Kasumi-1 (cell line): ENCODE measurements at places on chromosomes 6 and 20.

GRCh38 chr6:33677143-33677660 is 34.3 kb downstream of the UQCC2 start:
- no peak for DNase-seq

GRCh38 chr6:30757261-30757904 is 13.0 kb upstream of the IER3 start:
- DNase-seq, result no peak

- DNase-seq, result no peak
Measured at GRCh38 chr20:57513199-57513598, 11.7 kb downstream of the CTCFL start.

GRCh38 chr6:148776321-148777308 is 29.8 kb downstream of the UST start:
- DNase-seq, result no peak

DNA sequence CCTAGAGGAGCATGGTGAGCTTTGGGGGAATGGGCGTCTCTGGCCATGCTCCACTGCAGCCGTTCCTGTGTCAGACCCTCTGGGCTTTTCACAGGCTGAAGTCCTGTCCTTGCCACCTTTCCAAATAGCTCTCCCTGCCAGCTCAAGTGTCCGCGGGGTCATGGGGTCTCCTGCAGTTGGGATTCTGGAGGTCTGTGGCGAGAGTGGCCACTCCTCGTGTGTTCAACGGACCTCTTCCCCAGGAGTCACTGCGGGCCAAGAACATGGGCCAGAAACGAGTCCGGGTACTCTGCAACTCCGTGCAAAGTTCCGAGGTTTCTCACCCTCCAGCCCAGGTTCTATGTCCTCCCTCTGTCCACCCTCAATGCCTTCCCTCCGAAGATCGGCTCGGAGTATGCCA is 4.7 kb downstream of the OR2B3 start:
- DNase-seq, result no peak

DNA sequence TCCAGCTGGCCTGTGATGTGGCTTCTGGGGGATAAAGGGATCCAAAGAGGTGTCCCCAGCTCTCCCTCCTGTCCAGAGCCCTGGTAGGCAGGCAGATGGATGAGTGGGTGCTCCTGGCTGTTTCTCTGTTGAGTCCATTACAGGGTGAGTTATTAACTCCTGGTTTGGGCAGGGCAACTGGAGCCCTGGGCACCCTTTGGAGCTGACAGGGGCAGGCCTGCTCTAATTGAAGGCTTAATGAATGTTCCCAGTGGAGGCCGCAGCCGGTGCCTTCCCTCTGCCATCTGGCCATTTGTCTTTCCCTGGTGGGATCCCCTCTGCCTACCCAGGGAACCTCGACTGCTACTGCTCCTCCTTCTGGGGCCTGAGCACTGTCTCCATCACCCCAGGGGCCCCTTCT is 44.7 kb upstream of the MLN start:
- no peak for DNase-seq

DNA sequence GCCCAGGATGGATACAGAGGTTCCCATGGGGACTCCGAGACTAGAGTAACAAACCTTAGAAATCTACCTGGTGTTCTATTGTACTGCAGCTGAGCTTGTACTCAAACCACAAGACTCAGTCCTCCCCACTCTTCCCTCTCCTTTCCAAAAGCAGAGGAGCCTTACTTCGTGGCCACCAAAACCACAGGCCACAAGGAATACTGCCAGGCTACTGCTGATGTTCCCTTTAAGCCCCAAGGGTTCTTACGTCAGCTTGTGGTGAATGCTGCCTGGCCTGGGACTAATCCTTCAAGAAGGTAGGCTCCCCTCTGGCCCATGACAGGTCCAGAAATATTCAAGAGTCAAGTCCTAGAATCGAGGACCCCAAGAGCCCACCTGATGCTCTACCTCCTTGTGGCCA is 10.5 kb upstream of the DEFB128 start:
- DNase-seq, result no peak

GRCh38 chr6:146878168-146878951 is 279.6 kb downstream of the ADGB start:
- DNase-seq, result no peak

DNA sequence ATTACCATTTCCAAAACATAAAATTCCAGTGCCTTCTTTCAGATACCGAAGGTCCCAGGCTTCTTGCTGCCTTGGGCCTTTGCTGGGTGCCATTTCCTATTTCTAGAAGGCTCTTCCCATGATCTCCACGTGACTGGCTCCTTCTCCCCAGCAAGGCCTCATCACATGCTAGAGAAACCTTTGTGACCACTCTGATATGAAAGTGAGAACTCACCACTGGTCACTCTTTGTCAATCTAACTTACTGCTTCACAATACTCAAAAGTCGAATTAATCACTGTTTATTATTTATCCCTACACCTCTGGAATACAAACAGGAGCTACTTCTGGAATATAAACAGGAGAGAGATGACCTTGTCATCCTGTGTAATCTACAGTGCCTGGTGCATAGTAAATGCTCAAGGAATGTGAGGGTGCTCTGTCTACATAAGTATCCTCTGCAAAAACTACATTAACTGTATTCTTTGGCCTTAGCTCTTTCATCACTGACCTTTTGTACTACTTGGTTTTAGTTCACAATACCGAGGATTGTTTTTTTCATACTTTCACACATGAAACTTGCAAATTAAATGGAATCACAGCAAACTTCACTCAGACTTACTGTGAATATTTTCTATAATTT is 1.6 kb downstream of the STX7 start:
- DNase-seq, result no peak

- no peak for DNase-seq
Measured at GRCh38 chr6:14775528-14775927, 470.3 kb upstream of the JARID2 start.

GRCh38 chr6:85470023-85470410 is 20.1 kb downstream of the NT5E start:
- DNase-seq, result peak; percentile 83

DNA sequence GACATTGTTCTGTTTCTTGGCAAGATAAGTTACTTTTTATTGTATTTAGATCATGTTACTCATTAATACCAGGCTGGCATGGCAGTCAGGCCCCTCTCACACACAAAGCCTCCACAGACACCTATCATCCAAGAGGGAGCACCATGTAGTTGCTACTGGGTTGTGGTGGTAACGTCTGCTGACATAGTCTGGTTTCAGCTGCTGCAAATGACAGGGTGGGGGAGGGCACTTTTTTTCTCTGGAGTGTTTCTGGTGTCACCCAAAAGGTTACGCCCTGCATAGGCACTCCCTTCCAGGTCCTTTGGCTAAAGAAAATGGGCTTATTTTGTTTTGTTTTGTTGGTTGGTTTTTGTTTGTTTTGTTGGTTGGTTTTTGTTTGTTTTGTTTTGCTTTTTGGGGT is 236.4 kb upstream of the RIMS1 start:
- DNase-seq, result no peak

DNA sequence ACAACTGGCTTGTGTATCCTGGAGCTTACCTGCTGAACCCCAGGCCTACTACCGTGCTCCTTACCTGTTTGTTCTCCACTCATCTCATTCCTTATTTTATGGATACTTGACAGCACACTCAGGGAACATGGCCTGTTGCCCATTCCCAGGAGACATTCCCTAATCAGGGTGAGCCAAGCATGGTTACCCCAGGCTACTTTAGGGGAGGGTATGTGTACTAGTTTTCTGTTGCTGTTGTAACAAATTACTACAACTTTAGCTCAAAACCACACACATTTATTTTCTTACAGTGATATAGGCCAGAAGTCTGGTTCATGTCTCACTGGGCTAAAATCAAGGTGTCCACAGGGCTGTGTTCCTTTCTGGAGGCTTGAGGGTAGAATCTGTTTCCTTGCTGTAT is 15.0 kb upstream of the TRAM2 start:
- no peak for DNase-seq

- peak; percentile 3 for DNase-seq
Measured at GRCh38 chr6:15876406-15876805, 213.6 kb upstream of the DTNBP1 start.

- no peak for DNase-seq
Measured at GRCh38 chr6:74071214-74071613, 375.2 kb downstream of the CD109 start.

- no peak for DNase-seq
Measured at GRCh38 chr6:3766214-3766613, 14.7 kb upstream of the PXDC1 start.

DNA sequence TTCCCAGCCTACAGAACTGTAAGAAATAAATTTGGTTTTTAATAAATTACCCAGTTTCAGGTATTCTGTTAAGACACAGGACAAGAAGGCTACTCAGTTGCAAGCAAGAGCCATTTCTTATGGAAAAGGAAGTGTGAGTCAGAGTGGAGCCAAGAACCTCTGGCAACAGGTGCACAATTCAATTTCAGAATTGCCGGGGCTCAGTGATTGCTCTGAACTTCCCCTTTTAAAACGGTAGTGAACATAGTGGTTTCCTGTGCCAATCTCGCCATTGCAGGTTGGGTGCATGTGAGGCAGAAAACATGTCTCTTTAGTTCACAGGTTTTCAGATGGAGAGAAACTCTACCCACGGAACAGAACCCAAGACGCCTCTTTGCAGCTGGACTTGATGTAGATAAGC is 16.4 kb downstream of the PIGT start:
- DNase-seq, result peak; percentile 86

DNA sequence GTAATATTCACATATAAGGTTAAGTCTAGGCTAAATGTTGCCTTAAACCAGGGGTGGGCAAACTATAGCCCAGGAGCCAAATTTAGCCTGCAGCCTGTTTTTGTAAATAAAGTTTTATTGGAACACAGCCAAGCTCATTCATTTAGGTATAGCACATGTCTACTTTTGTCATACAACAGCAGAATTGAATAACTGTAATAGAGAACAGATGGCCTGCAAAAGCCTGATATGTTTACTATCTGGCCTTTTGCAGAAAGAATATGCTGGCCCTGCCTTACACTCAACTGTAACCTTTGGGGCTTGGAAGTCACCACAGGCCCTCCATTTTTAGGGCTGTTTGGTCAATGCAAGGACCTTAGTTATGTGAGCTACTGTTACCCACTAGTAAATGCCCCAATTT is 17.7 kb upstream of the BCLAF1 start:
- no peak for DNase-seq

DNA sequence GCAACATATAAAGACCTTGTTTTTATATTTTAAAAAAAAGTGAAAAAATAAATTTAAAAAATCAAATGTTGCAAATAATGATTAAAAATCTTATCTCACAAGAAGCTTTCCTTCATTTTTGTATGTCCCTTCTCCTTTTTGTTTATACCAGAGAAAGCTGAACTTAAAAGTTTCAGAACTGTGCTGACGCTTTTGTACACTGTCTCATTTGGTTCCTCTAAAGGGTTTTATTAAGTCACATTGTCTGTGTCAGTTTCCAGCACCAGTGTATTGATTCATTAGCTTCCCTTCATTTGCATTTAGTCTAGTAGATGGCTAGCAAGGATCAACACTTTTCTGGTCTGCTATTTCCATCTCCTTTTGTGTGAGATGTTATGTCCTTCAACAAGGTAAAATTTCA is 6.7 kb downstream of the PCED1A start:
- DNase-seq, result no peak

GRCh38 chr6:149859938-149860337 is 4.2 kb downstream of the LRP11 start:
- no peak for DNase-seq

GRCh38 chr20:35598899-35599775 is 16.5 kb upstream of the SPAG4 start:
- DNase-seq, result no peak

GRCh38 chr6:35056952-35057351 is 84.2 kb downstream of the TCP11 start:
- DNase-seq, result no peak

GRCh38 chr20:49585585-49586245 is 17.8 kb upstream of the PTGIS start:
- DNase-seq, result no peak

DNA sequence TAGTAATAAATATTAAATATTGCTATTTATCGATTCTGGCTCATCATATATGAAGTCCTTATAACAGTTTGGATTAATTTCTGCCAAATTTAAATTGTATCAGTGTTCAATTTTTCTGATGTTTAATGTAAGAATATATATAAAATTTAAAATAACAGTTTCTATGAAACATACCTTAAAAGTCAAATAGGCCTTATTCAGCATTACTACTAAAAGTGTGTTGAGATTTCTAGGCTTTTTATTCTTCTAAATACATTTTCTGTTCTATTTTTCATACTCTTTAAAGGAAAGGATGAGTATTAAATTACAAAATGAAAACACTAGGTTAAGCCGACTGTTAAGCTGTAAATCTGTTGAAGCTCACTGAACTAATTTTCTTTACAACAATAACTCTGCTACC is 13.6 kb downstream of the PERP start:
- no peak for DNase-seq

GRCh38 chr6:167442245-167442644 is 117.4 kb downstream of the TTLL2 start:
- DNase-seq, result no peak

GRCh38 chr6:36744304-36744673 is 46.7 kb downstream of the RAB44 start:
- no peak for DNase-seq

GRCh38 chr6:66289889-66290288 is 582.9 kb upstream of the EYS start:
- no peak for DNase-seq

- no peak for DNase-seq
Measured at GRCh38 chr6:14784596-14785492, 461.0 kb upstream of the JARID2 start.

GRCh38 chr20:29878777-29879442 is 1378.6 kb upstream of the DEFB115 start:
- no peak for DNase-seq

- DNase-seq, result no peak
Measured at GRCh38 chr6:161439093-161439492, 165.2 kb upstream of the AGPAT4 start.

DNA sequence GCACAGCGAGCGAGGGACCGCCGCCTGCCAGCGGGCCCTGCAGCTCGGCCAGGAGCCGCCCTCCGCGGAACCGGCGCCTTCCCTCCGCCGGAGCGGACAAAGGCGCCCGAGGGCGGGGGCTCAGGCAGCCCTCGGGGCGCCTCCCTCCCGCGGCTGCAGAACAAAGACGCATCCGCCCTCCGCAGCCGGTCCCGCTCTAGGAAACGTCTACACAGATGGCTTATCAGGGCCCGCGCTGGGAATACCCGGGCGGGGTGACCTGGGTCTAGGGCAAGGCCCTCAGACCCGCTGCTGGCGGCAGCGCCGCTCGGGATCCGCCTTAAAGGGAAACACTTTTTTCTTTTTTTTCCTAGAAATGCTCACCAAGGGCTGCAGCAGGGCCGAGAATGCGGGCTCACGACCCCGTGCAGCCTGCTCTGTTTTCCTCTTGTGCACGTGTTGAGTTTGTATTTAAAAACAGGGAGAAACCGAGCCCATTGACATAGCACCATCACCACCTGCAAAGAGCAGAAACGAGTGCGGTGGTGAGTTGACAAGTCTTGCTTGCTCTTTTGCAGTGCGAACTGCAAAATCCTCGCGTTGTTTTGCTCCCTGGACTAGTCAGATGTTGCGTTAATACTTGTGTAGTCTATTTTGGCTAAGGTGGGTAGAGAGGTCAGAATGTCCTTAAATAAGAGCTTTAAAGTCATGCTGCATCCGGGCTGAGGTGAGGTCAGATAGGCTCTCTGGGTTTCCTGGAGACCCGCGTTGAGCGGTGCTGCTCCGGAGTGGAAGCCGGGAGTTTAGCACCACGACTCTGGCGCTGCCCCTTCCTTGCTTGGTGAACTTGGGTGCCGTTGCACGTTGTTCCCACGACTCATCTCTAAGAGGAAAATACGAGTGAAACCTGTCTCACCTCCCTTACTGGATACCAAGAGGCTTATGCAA is 1.1 kb upstream of the RPS6KA2 start:
- peak; percentile 41 for DNase-seq

- no peak for DNase-seq
Measured at GRCh38 chr6:332671-333070, 40.4 kb downstream of the DUSP22 start.
